ENCODE measurements at places on chromosomes 2 and 18. TPM values are rescaled to one million over a fixed set of nuclear protein-coding genes. Genes with fewer than 3 reads are reported as not detected.

- no peaks in the 10 kb centered on the region for H3K4me1 ChIP-seq
- no peaks in the 10 kb centered on the region for H3K36me3 ChIP-seq
- peak; percentile 72 for DNase-seq
- peak within 1 kb of the TSS; percentile 15 for H3K27ac ChIP-seq
- peak within 1 kb of the TSS; percentile 56 for H3K4me3 ChIP-seq
Observed at GRCh38 chr2:219253753-219254589, at the start of gene TUBA4A. Gene TUBA4A, minus strand, starts transcription at chr2:219253918. Its CDS starts 60 bp downstream, at chr2:219253858.

- no peak overlapping the region for H3K4me3 ChIP-seq
- no peak for DNase-seq
- H3K36me3 ChIP-seq, result no peaks in the 10 kb centered on the region
- H3K27ac ChIP-seq, result no peak overlapping the region
- no peaks in the 10 kb centered on the region for H3K4me1 ChIP-seq
Observed at GRCh38 chr2:30871440-30871839, 64.2 kb upstream of the CAPN13 start.

DNA sequence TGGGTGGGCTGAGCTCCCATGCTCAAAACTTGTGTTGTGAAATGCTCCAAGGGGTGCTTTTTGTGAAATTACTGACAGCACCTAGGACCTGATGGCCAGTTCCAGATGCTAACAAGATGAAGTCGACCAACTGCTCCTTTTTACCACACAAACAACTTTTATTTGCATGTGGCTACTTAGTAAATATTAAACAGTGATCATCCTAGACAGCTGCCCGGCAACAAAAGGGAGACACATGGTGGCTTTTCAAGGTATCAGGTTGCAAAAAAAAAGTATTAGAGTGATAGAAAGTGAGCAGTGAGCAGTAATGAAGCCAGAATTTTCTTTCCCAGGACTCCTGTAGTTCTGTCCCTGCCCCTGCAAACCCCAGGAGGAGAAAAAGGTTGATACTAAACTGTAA lies 118.5 kb downstream of the RPIA start:
- DNase-seq, result no peak
- no peaks in the 10 kb centered on the region for H3K27me3 ChIP-seq
- no peaks in the 10 kb centered on the region for H3K4me1 ChIP-seq
- H3K4me3 ChIP-seq, result no peak overlapping the region

DNA sequence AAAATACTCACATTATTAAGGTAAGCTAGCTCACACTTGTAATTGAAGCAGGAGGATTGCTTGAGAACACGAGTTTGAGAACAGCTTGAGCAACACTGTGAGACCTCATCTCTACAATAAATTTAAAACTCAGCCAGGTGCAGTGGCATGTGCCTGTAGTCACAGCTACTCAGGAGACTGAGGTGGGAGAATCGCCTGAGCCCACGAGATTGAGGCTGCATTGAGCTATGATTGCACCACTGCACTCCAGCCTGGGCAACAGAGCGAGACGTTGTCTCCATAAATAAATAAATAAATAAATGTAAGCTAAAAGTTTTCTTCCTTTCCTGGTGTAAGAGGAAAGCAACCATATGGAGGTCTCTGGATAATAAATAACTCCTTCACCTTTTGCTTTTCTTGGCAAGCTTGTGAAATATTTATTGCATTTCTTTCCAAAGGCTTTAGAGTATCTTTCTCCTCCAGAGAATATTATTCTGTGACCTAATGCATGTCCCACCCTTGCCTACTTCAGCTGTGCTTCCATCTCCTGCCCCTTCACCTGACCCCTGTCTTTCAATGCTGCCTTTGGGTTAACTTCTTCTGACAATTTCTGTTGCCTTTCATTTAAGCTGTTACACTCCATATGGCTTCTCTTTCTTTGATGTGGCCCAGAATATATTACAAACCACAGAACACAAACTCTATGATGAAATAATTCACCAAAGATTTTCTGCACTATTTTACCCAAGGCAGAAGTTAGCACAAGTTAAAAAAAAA lies 280.7 kb upstream of the RND3 start:
- no peaks in the 10 kb centered on the region for H3K36me3 ChIP-seq
- no peak overlapping the region for H3K27ac ChIP-seq

GRCh38 chr2:176769021-176769420 lies 443.6 kb upstream of the HNRNPA3 start:
- H3K27me3 ChIP-seq, result no peaks in the 10 kb centered on the region
- H3K4me1 ChIP-seq, result no peaks in the 10 kb centered on the region
- H3K36me3 ChIP-seq, result no peaks in the 10 kb centered on the region
- no peak overlapping the region for H3K27ac ChIP-seq

- no peak for DNase-seq
- H3K4me1 ChIP-seq, result peaks cover 8% of the 10 kb centered on the region
- no peaks in the 10 kb centered on the region for H3K36me3 ChIP-seq
- no peak overlapping the region for H3K4me3 ChIP-seq
Observed at GRCh38 chr18:26086959-26087358, 3.5 kb downstream of the SS18 start.

DNA sequence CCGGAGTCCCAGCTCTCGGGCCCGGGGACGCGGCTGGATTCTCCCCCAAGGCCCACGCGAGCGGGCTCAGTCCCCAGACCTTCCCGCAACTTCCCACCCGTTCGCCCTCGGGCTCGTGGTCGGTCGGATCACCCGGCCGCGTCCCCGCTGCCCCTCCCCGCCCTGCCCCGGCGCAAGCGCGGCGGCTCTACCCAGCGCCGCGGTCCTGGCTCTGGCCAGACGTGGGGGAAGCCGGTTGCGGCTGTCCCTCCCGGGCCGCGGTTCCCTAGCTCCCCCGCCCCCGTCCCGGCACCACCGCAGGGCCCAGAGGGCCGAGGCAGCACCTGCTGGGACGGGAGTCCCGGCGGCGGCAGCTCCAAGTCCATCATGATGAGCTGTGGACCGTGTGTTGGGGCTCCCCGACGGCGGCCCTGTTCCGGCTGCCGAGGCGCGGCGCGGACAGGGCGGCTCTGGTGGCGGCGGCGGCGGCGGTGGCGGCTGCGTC lies 276 bp downstream of the NFE2L2 start:
- H3K27ac ChIP-seq, result peak overlapping the region; percentile 100
- peak overlapping the region; percentile 78 for H3K4me3 ChIP-seq
- DNase-seq, result peak; percentile 53
- no peaks in the 10 kb centered on the region for H3K36me3 ChIP-seq

GRCh38 chr2:56334622-56335021 lies 150.8 kb downstream of the CCDC85A start:
- no peaks in the 10 kb centered on the region for H3K36me3 ChIP-seq
- no peak overlapping the region for H3K4me3 ChIP-seq
- H3K4me1 ChIP-seq, result no peaks in the 10 kb centered on the region

DNA sequence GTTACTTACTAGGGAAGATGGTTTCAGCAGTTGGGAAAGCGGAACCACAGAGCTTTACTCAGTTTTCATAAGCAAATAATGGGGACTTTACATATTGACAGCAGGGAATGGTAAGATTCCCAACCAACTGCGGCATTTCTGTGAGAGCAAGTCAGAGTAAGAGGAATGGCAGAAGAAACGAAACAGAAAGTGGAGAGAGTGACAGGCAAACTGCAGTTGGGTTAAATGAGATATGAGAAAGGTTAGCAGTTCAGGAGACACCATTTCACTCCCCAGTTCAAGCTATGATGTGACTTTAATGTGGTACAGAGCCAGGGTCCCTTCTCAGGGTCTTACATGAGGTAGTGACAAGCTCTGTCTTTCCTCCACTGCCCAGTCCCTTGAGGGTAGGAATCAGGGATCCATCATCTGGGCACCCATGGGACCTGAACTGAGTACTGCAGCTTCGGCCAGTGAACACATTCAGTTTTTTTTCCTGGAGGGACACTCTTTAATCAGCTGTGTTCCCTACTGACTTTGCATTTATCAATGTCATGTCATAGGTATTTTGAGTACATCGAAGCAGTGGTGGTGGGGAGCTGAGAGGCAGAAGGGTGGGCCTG lies 33.0 kb upstream of the GREB1 start:
- H3K27me3 ChIP-seq, result no peaks in the 10 kb centered on the region
- H3K4me3 ChIP-seq, result no peak overlapping the region
- no peaks in the 10 kb centered on the region for H3K36me3 ChIP-seq

DNA sequence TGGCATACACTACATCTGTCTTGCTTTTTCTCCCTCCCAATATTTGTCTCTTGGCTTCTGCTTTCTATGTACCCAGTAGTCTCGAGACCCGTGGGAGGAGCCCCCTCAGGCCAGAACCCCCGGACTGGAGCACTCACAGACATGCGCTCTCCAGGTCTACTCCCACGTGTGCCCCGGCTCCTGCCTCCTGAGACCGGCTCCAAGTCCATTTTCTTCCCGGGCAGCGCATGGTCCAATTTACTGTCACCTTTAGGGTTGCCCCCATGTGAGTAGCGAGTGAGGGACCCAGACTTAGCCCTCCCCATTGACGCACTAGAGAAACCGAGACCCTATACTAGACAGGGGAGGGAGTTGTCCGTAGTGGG lies 11.8 kb upstream of the TEX51 start:
- DNase-seq, result peak; percentile 30
- H3K27me3 ChIP-seq, result no peaks in the 10 kb centered on the region
- peak overlapping the region; percentile 37 for H3K4me3 ChIP-seq
- peaks cover 4% of the 10 kb centered on the region for H3K4me1 ChIP-seq

DNA sequence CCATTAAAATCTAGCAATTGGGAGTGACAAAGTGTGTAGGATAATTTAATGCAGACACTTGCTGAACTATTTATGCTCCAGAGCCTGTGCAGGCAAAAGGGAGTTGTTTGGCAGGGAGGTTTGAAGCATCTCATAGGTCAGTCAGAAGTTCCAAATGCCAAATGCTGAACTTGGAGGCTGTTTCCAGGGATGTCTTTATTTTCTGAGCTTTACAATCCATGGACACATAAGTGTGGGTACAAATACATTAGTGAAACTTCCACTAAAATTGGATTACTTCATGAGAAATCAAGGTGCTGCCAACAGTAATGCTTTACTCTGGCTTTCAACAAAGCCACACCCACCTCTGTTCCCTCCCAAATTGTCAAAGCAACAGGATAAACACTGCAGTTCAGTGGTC lies 422.1 kb upstream of the SETBP1 start:
- H3K27ac ChIP-seq, result peak overlapping the region; percentile 17
- no peak for DNase-seq
- H3K4me3 ChIP-seq, result no peak overlapping the region
- no peaks in the 10 kb centered on the region for H3K4me1 ChIP-seq
- no peaks in the 10 kb centered on the region for H3K36me3 ChIP-seq

DNA sequence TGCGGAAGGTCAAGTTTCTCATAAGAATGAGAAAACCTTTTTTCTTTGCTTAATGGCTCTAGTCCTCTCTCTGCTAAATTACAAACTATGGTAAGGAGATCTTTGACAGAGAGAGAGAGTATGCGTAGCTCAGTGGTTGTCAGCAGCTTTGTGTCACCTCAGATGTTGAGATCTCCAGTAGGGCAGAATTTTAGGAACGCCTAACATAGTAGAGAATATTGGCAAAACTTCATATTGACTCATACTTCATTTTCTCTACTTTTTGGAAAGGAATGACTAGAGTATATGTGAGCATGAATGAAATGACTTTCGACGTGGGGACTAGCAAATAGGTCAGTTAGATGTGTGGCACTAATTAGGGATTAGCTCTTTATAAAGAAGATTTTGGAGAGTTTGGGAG lies 64.0 kb downstream of the WDR7 start:
- DNase-seq, result no peak
- H3K4me1 ChIP-seq, result no peaks in the 10 kb centered on the region
- H3K4me3 ChIP-seq, result no peak overlapping the region
- H3K27ac ChIP-seq, result no peak overlapping the region
- no peaks in the 10 kb centered on the region for H3K36me3 ChIP-seq
- H3K27me3 ChIP-seq, result no peaks in the 10 kb centered on the region

DNA sequence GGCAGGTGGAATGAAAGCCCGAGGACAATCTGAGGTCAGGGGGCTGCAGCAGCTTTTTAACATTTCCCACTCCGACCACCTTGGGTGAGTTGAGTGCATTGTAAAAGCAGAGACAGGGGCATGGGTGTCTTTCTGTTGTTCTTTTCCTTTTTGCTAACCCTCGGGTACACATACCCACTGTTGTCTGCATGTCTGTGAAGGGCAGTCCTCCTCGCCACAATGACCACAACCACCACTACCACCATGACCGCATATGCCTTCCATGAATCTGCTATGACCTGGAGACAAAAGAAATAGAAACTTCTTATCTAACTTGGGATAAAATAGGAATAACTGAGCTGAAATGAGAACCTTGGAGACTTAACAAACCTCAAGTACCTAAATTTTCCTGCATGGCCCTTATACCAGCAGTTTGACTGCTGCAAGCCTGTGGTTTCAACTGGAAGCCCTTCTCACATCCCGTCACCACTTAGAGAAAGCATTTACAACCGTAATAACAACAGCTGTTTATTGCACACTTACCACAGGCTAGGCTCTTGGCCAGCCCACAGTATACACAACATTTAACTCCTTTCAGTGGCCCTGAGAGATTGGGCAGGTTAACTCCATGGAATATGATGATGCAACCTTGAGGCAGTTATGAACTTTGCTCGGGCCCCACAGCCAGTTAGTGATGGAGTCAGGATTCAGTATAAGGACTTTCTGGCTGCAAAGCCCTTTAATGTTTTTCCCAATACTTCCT lies 80.3 kb downstream of the GYPC start:
- H3K27me3 ChIP-seq, result no peaks in the 10 kb centered on the region
- H3K4me1 ChIP-seq, result no peaks in the 10 kb centered on the region
- H3K36me3 ChIP-seq, result no peaks in the 10 kb centered on the region
- H3K27ac ChIP-seq, result no peak overlapping the region
- no peak for DNase-seq

DNA sequence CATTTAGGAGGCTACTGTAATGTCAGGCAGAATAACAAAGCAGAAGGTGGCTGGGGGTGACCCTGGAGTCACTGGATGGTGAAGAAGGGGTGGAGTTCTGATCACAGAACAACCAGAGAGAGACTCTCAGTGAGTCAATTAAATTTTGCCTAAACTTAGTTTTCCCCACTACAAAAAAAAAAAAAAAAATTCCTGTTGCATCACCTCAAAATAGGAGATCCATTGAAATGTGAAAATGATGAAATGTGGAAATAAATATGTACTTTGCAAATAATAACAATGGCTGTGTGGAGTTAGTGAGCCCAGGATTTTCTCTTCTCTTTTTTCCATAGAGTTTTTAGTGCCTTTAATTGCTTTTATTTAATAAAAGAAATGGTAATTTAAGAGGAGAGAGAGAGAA lies 165.5 kb downstream of the GFPT1 start:
- peaks cover 4% of the 10 kb centered on the region for H3K4me1 ChIP-seq
- H3K27ac ChIP-seq, result peak overlapping the region; percentile 62
- H3K36me3 ChIP-seq, result no peaks in the 10 kb centered on the region
- DNase-seq, result no peak
- H3K4me3 ChIP-seq, result no peak overlapping the region

DNA sequence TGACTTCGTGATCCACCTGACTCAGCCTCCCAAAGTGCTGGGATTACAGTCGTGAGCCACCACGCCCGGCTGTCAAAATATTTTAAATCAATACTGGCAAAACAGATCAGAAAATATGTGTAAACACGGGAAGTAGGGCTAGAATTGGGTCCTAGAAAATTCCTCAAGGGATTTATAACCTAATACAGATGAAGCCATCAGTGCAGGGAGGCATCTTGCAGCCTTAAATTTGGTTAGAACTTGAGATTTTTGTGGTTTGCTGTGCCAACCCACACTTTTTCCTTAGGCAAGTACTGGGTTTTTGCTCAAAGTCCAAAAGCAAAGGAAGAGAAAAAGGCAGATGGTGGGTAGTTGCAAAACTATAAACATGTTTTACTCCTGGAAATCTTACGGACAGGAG lies 33.7 kb upstream of the NFE2L2 start:
- peak overlapping the region; percentile 16 for H3K27ac ChIP-seq
- H3K36me3 ChIP-seq, result no peaks in the 10 kb centered on the region
- H3K4me3 ChIP-seq, result no peak overlapping the region
- no peaks in the 10 kb centered on the region for H3K4me1 ChIP-seq
- H3K27me3 ChIP-seq, result no peaks in the 10 kb centered on the region
- no peak for DNase-seq

Gene KCNJ3
- total RNA-seq, result 0.91 TPM

Gene GKN1
- not detected for total RNA-seq

Gene ANKRD23
- total RNA-seq, result 4.6 TPM

Gene ANKRD29
- total RNA-seq, result 14.2 TPM

Gene POTEC
- not detected for total RNA-seq

Gene PAX8
- 6.4 TPM for total RNA-seq

Measured in uterus (tissue), 4 donors.